ENCODE measurements at places on chromosomes 4 and X.

- no peak for DNase-seq
Measured at GRCh38 chr4:183450108-183450507, 5.7 kb downstream of the CDKN2AIP start.

DNA sequence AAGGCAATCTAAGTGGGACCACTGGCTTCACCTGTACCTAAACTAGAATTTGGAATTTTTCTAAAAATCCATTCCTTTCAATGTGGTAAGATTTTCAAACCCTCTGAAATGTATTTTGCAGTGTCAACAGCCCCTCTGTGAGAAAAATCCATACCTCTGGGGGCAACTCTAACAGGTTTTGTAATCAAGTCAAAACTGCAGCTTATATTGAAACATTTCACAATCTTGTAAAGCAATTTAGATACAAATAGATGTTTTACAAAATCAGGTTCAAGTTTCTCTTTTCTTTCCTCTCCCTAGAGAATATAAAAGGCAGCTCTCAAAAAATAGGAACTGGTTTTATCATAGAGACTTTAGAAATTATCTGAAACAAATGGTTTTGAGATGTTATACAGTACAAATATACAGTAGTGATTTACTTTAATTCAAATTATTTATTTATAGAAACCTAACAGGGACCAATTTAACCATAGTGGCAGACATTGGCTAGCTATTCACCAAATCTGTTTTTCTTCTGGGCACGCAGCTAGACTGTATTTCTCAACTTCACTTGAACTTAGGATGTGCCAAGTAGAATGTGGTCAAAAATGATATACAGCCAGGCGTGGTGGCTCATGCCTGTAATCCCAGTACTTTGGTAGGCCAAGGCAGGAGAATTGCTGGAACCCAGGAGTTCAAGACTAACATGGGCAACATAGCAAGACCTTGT is 36.3 kb upstream of the SPINK2 start:
- DNase-seq, result no peak

- no peak for DNase-seq
Measured at GRCh38 chrX:153884590-153884989, 1.4 kb downstream of the L1CAM start.

DNA sequence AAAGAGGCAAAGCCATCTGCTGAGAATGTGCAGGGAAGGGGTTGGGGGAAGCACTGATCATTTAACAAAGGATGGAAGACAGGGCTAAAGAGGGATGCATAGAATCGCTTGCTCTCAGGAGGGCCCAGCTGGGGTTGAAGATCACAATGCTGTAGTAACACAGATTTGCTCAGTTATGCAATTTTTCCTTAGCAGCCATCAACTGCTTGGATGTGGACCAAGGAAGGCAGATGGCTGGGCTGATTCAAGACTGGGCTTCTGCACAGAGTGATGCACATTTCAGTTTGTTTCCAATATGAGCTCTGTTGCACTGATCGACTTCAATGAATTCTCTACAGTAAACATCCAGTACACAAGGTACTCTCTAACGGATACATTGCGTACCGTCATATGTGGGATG is 127.8 kb upstream of the TBL1X start:
- no peak for DNase-seq

GRCh38 chrX:40278340-40279090 is 180.8 kb upstream of the BCOR start:
- DNase-seq, result peak; percentile 46

DNA sequence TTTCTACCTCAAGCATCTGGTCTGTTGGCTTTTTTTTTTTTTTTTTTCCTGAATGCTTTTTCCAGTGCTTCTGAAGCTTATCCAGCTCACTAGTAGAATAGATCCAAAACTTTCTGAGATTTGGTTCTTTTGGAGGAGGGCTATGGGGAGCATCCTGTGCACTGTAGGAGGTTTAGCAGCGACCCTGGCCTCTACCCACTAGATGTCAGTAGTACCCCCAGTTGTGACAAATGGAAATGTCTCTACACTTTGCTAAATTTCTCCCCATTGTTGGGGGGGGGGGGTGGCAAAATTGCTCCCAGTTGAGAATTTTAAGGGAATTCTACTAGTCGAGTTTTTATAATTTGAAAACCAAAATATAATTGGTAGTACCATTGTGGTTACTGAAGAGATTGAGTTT is 23.0 kb upstream of the PPA2 start:
- no peak for DNase-seq

DNA sequence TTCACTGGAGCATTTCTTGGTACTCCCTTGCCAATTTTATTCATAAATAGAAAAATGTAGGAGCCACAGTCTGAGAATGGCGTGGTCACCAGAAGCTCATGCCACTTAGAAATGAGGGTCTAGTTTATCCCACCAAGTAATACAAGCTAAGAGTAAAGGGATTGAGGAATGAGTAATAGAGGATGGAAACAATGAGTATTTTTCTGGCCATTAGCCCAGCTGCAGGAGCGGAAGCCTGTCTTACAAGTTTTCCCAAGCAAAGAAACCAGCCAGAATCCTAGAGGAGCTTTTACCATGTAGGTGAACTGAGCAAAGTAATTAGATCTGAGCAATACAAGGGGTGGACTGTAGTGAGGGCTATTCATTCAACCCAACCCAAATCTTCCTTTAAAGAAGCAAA is 160.7 kb upstream of the NPY2R start:
- no peak for DNase-seq

DNA sequence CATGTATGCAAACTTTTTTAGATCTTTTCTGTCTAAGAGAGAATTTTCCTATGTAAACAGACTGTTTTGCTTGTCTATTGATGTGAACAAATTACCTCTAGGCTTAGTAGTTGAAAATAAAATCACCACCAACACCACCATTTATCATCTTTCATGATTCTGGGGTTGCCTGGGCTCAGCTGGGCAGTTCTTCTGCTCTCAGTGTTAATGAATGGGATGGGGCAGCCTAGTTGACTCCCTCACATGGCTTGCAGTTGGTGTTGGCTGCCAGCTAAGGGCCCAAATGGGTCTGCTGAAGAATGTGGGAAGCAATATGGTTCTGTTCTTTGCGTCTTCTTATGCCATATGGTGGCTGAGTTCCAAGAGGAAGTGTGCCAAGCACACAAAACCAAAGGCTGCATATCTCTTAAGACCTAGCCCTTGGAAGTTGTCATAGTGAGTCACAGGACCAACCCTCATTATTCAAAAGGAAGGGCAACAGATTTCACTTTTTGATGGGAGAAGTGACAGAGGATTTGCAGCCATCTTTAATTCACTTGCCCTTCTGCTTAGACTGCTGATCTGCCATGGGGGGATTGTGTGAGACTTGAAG is 17.9 kb downstream of the REELD1 start:
- no peak for DNase-seq

DNA sequence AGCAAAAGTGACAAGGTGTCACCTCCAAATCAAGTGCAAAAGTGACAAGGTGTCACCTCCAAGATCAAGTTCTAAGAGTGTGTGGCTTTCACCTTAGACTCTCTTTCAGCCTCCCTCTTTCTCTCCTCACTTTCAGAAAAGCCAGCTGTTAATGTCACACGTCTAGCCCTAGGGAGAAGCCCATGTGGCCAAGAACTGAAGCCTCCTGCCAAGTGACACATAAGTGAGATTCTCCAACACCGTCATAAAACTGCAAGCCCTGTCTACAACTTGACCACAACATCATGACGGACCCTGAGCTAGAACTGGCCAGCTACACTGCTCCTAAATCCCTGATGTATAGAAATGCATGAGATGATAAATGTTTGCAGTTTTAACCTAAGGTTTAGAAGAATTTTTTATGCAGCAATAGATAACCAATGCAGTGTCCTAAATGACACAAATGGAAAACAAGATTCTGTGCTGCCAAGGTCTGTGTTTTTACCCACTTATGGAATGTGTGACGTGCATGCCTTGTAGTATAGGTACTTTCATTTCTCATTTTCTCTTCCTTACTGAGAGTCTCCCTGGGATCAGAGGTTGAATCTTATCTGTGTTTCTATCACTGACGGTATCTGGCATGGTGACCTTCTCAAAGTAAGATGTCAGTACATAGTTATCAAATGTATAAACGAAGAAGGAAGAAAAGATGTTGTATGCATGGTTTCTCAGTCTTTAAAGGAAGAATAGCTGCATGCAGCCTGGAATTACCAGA is 25.0 kb downstream of the NLGN4X start:
- no peak for DNase-seq

DNA sequence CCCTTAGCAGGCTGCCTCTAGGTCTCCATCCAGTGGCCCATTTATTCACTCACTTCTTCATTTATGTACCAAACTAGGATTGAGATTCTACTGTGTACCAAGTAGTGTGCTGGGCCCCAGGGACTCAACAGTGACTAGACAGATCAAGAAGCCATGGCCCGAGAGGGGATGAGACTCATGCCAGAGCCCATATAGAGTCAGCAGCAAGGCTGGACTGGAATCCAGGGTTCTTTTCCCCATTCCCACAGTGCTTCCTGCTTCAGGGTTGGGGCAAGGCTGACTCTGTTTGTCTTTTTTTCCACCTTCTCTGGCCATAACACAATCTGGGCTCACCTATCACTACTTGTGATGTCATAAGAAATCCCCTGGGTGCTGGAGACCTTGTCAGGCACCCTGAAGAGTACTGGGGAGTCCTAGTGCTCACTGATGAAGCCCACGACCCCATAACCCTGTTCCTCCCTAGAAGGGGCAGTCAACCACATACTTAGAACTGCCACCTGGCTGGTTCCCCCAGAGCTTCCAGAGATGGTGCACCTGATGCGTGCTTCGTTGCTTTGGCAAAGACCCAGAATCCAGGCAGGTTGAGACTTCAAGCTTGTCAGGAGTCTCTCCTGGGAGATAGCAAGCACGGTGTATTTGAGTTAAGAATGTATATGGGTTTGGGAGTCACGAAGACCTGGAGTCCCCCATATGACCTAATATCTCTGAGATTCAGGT is 6.2 kb downstream of the RTL5 start:
- no peak for DNase-seq

- DNase-seq, result no peak
Measured at GRCh38 chr4:24690436-24690835, 104.9 kb upstream of the SOD3 start.

GRCh38 chrX:129404670-129405008 is 118.7 kb downstream of the SMARCA1 start:
- DNase-seq, result no peak

DNA sequence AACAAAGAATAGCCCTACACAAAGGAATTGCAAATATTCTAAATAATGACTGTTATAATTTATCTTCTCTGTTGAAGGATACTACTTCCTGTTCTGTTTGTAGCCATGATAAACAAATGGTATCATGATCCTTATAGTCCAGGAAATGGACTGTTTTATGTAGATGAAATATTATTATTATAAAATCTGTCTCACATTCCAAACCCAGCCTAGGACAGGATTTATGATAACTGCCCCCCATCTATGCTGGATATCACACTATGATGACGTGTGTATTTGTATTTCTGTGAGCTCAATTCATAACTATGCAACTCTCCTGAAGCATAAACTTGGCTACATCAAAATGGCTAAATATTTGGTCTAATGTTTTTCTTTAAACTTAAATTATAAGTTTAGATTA is 21.3 kb downstream of the DMD start:
- no peak for DNase-seq

- no peak for DNase-seq
Measured at GRCh38 chrX:115260330-115260729, 26.4 kb upstream of the LRCH2 start.

DNA sequence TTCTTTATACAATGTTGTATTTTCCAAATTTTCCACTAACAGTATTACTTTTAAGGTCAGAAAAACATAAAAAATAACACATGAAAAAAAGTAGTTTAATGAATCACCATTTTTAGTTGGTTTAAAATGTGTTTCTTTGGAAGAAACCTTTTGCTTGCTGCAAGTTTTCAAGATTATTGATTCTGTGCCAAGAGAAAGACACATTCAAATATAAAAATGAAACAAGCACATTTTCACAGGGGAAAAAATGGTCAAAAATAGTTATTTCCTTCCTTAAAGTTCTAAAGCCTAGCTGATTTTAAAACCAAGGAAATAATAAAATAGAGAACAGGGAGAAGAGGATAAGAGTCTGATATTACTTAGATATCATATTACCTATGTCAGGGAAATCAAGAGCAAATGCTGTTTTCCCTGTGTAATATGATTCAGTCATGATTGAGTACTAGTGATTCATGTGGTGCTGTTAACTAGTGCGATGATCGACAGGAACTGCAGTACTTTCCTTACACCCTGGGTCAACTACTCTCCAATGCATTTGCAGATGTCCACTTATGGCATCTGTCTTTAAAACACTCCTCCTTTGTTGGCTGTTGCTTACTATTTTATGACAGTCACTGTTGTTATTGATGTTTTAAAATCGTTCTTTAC is 103.8 kb downstream of the CAMK2D start:
- no peak for DNase-seq

GRCh38 chr4:180099957-180100356 is 2143.2 kb upstream of the TENM3 start:
- DNase-seq, result no peak

DNA sequence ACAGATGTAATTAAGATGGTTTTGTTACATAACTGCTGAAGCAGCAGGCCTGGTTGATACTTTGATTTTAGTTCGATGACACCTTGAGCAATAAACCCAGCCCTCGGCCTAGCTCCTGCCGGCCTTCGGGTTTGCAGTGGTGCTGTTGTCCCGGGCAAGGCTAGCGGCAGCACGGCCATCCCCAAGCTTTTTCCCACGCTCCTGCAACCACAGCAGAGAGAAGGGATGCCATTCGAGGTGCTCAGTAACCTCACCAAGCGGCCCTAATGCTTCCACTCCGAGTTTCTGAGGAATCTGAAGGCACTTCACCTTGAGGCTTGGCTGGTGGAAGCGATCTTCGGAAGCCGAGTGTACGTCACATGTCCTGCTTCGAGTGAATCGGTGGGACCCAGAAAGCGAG is 182.1 kb downstream of the NAF1 start:
- no peak for DNase-seq

- DNase-seq, result no peak
Measured at GRCh38 chr4:126976850-126977632, 655.7 kb upstream of the INTU start.

DNA sequence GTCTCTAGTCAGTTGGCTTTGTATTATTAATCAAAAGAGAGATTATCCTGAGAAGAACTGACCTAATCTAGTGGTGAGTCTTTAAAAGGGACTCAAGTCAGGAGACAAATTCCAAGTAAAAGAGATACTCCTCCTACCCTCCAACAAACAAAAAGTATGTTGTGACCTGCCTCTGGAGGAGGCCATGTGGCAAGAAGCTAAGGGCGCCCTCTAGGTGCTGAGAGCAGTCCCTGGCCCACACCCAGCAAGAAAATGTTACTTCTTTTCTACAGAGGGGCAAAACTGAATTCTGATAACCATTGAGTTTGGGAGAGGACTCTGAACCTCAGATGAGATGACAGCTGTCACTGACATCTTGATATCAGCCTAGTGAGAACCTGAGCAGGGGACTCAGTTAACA is 953.6 kb upstream of the AGA start:
- no peak for DNase-seq

- no peak for DNase-seq
Measured at GRCh38 chrX:133267621-133268020, 49.5 kb upstream of the TFDP3 start.

- no peak for DNase-seq
Measured at GRCh38 chrX:139762400-139763183, 54.6 kb upstream of the MCF2 start.

Data from activated CD4-positive, alpha-beta T cell treated with anti-CD3 and anti-CD28 coated beads for 4 hours (primary cell).